ENCODE measurements at places on chromosomes 6 and 20.

- no peak for DNase-seq
Observed at GRCh38 chr20:38211200-38212097, 46.4 kb upstream of the TGM2 start.

- DNase-seq, result no peak
Observed at GRCh38 chr6:44305200-44305725, 7.9 kb downstream of the AARS2 start.

- DNase-seq, result no peak
Observed at GRCh38 chr6:82619573-82619972, 256.0 kb downstream of the TPBG start.

DNA sequence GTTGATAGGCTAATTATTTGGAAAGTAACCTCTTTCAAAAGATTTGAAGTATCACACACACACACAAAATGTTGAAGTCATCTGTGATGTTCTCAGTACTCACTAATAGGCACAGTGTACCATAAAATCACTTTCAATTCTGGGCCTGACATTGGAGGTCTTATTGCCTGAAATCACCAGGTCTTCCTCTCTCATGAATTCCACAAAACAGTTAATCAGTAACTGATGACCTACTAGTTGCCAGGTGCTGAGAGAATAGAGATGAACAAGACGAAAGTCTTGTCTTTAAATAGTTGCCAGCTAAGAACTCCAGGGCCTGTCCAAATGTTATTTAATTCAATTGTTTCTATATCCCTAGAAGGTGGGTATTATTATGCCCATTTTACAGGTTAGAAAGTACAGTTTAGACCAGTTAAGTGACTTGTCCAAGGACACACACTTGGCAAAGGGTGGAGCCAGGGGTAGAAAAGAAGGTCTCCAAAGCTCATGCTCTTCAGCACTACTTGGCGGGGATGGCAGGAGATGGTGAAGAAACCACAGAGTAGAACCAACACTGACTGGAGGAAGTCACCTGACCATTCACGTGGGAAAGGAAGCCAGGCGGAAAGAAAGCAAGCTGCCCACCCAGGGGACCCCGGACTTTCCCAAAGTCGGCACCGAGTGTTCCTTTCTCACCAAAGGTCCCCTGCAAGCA, 116.4 kb downstream of the KIF6 start:
- DNase-seq, result no peak

- no peak for DNase-seq
Observed at GRCh38 chr6:130778946-130779657, 48.1 kb upstream of the SMLR1 start.

- DNase-seq, result no peak
Observed at GRCh38 chr6:7786214-7786661, 60.3 kb downstream of the BMP6 start.

- DNase-seq, result no peak
Observed at GRCh38 chr6:79708095-79708791, 77.1 kb downstream of the SH3BGRL2 start.

GRCh38 chr6:90449311-90449710, 137.6 kb downstream of the MAP3K7 start:
- no peak for DNase-seq

GRCh38 chr20:47762699-47763268, 22.5 kb downstream of the SULF2 start:
- DNase-seq, result no peak

DNA sequence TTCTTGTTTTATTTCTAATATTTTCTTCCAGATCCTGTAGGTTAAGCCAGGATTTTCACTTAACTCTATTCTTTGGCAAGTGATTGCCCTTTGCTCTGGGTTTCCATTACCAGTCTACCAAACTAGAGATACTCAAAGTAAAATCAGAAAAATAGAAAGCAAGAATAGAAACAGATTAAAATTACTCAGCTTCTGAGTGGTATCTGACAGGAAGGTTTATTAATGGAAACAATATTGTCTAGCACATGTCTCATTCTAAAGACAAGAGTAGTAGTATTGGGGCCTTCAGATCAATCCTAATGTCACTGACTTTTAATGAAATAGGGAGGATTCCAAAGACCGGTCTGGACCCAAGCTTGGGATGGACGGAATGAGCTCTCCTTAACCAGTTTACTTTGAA, 72.3 kb downstream of the SIM1 start:
- DNase-seq, result no peak

- no peak for DNase-seq
Observed at GRCh38 chr20:37714978-37715672, 21.3 kb downstream of the CTNNBL1 start.

GRCh38 chr20:36542516-36543183, 1.3 kb downstream of the MYL9 start:
- no peak for DNase-seq

GRCh38 chr6:123712831-123713230, 76.1 kb upstream of the TRDN start:
- no peak for DNase-seq

DNA sequence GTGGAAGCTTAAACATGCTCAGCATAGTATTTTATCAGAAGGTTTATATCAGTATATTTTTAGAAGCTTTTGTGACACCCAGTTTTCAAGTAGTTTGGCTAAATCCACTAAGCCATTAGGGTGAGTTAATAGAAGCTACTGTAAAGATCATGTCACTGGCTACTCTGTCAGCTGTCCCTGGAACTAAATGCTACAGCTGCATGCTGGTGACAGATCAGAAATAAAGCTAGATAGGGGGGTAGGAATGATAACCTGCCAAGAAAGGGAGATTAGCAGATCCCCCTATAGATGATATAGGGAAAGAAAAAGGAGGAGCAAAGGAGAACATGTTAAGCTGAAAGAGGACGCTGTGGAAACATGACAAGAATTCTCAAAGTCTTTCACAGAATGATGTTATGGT, 363.2 kb downstream of the QKI start:
- no peak for DNase-seq

Data from NCI-H748 treated with DMSO at 0.1 percent for 48 hours (cell line).